ENCODE measurements at places on chromosomes 13 and 19.

- DNase-seq: peak; percentile 37
Observed at GRCh38 chr19:1028062-1028926, 1.9 kb downstream of the CNN2 start.

DNA sequence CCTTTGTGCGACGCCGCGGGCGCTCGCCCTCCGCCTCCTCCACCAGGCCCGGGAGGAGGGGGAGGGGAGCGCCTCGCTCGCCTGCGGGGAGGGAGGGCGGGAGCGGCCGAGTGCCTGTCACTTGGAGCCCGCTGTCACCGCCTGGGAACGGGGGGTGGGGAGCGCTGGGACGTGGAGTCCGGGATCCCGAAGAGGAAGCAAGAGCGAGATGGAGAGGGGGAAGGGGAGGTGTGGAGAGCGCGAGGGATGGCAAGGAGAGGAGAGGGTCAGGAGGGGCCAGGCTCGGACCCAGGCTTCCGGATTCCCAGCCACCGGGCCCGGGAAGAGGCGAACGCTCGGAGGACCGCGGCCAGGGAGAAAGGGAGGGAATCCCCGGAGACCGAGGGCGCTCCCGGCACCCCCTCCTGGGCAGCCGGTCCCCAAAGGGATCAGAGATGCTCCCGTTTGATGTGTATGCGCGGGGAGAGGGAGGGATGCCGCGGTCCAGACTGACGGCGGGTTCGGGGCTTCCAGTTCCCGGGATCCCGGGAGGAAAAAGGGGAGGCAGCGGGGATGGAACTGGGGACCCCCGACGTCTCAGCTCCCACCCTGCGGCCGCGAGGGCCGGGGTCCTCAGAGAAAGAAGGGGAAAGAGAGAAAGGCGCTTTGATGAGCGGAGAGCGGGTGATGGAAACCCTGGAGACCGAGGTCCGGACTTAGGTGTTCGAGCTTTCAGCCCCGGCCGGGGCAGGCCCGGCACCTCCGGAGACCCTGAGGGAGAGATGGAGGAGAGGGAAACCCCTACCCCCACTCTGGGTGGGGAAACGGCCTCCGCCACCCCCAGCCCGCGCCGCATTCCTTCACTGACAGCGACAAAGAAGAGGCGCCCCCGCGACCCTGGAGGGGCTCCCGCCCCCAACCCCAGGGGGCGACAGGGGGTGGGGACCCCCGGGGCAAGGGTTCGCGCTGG is 4.7 kb upstream of the DPF1 start:
- no peak for DNase-seq

DNA sequence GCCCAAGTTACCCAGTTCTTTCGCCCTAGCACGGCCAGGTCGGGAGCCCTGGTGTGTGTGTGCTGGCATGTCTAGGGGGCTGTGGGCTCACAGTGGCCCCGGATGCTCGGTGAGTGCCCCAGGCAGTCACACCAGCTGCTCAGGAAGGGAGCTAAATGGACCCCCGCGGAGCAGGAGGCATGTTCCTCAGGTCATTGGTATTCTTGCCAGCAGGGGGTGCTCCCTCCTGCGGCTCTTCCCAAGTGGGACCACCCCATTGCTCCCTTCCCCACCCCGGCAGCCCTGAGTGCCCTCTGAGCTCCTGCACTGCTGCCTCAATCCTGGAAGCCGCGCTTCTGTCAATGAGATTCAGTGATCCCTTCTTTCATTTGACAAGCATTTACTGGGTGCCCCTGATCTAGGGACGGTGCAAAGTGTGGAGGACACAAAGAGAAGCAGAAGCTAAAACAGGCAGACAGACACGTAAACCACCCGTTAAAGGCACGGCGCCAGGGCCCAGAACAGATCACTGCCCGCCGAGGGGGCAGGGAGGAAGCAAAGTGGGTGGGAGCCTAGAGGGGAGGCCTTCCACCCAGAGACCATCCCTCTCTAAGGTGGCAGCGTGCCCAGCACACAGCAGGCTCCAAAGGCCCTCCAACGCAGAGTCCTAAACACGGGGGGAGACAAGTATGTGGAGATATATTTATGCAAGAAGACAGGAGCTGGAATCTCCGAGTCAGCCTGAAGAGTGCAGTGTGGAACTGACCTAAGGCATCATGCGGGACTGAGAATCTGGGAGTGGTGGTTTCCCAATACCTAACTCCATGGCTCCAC is 5.2 kb upstream of the ADPRHL1 start:
- no peak for DNase-seq

DNA sequence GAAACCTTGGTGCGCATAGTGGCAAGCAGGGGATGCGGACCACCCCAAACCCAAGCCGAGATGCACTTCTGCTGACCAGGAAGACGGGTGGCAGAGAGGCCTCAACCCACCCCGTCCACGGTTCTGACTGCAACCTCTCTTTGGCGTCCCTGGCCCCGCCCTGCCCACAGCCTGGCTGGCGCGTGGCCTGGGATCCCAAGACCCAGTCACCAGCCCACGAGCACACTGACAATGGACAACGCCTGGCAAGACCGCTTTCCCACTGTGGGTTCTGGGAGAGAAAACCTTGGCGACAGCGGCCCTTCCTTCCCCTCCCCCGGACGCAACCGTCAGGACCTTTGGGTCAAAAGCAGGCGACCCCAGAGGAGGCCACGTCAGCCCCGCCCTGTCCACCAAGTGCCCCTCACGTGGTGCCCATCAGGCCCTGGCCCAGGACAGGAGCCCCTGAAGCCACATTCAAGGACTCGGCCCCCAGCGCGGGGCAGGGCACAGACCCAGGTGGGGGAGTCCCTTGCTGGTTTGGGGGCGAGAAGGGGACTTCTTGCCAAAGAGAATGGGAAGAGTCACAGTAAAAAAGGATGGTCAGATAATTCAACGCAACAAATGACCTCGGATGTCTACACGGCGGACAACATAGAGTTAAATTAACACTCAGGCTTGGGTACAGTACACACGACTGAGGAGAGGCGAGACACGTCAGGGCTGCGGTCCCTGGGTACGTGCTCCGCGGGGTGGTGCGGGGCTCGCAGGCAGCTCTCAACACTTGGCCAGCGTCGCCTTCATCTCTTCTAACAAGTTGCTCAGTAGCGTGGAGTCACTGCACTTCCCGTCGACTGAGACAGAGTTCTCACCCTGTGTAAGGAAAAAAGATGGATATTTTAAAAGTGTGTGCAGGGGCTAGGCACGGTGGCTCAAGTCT is 5.0 kb downstream of the IZUMO4 start:
- no peak for DNase-seq

GRCh38 chr13:44112700-44113329 is 233.1 kb downstream of the LACC1 start:
- no peak for DNase-seq

DNA sequence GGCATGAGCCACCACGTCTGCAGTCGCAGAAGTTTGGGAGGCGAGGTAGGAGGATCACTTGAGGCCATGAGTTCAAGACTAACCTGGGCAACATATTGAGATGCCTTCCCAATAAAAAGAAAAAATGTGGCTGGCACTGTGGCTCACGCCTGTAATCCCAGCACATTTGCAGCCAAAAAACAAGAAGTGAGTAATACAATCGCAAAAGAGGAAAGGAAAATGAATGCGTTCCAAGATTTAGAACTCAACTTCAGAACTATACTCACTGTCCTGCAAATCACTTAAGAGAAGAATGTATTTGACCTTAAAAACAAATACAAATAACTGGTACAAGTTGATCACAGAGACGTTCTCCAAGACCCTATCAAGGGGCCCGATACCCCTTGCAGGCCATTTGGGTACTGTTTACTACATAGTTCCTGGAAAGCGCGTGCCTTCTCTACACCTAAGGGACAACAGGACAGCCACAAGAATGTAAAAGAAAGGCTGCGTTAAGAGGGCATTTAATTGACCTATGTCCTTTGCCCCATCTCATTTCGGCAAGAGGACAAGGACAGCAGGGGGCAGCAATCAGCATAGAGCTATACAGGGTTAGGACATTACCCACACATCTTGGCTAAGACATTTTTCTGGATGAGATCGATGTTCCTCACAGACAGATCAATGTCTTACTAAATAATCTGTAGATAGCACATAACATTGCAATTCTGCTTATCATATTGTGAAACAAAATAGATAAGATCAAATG is 41.3 kb downstream of the FLT3 start:
- no peak for DNase-seq

DNA sequence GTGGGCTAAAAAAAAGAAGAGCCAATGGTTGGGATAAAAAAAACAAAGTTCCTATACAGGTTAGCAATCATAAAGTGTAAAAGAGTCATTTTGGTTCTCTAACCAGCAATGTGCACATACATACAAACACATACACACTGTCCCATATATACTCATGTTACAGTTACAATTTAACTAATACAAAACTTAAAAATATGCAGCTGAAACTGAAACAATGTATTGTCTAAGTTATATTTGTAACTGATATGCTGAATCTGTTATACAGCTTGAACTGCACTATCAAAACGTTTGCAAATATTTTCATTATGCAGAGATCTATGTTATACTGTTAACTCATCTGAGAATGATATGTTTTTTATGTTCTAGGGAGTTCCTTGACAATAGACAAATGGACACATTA is 173.7 kb downstream of the KLF12 start:
- no peak for DNase-seq

DNA sequence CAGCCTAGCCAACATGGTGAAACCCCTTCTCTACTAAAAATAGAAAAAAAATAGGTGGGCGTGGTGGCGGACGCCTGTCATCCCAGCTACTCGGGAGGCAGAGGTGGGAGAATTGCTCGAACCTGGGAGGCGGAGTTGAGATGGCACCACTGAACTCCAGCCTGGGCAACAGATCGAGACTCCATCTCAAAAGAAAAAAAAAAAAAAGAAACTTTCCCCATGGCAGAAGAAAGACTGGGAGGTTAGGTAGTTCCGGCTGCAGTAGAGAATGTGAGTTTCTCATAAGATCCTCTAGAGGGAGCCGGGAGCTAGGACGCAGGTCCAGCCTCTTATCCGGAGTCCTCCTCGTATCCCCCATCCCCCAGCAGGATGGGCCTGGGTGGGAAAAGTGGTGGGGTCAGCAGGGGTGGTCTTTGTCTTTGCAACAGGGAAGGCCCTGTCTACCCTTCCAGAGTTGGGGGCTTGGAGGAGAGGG is 13.2 kb upstream of the CREB3L3 start:
- DNase-seq: no peak

GRCh38 chr19:29294343-29294811 is 81.4 kb upstream of the UQCRFS1 start:
- DNase-seq: no peak

- no peak for DNase-seq
Observed at GRCh38 chr13:72504131-72504841, 223.1 kb downstream of the MZT1 start.

DNA sequence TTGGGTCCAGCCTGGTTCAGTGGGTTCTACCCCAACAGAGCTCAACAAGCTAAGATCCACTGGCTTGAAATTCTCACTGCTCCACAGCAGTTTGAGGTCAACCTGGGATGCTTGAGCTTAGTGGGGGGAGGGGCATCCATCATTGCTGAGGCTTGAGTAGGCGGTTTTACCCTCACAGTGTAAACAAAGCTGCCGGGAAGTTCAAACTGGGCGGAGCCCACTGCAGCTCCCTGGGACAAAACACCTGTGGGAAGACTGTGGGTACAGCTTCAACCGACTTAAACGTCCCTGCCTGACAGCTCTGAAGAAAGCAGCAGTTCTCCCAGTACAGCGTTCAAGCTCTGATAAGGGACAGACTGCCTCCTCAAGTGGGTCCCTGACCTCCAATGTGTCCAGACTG is 1161.9 kb downstream of the UQCRFS1 start:
- DNase-seq: no peak

GRCh38 chr13:95368998-95369397 is 67.7 kb upstream of the ABCC4 start:
- DNase-seq: no peak

- no peak for DNase-seq
Observed at GRCh38 chr13:43676320-43676719, 110.5 kb downstream of the ENOX1 start.

GRCh38 chr13:30437177-30437576 is 14.9 kb downstream of the UBE2L5 start:
- no peak for DNase-seq

DNA sequence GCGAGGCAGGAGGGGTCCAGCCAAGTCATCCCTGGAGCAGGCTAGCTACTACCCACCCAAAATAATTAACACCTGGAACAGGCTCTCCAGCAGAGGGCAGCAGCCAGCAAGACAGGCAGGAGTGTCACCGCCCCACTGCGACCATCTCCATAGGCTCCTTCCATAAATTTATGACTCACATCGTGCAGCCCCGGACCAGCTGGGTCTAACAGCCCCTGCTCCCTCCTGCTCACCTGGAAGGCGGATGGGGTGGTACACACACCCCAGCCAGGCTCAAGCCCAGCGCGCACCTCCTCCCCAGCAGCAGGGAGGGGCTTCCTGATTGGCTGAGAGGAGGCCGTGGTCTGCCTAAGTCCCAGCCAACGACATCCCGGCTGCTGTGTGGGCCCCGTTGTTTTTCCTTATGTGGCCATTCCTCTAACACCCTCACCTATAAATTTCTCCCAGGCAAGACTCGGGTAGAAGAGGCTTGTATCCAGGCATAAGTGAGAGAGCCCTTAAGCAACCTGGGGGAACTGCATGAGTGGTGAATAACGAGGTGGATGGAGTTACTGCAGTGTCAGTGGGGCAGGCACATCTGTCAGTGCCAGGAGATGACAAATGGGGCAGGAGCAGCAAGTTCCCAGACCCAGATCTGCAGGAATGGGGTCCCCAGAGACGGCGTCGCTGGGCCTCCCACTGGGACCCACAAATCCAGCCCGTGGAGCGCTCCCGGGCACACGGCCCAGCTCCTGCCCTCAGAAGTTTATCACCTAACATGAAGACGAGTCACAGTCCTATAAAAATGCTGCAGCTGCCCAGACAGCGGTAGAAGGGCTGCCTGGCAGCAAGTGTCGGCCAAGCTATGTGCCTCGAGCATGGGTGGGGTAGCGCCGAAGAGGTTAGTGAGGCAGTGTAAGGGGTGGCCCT is 43.1 kb downstream of the CEBPG start:
- DNase-seq: peak; percentile 46

DNA sequence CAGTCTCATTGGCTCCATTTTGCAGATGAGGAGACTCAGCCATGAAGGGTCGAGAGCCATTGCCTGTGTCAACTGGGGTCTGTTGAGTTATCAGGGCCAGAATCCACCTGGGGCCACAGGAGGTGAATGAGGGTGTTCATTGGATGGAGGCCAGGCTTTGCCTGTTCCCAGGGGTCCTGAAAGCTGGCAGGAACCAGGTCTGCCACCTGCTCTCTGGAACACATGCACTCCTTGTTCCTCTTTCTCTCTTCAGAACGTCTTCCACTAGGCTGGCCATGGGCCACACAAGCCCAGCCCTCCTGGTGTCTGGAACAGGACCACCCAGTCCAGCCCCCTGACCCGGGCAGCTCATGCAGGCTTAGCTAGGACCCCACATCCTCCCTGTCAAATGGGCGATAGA is 21.1 kb downstream of the PPP1R37 start:
- DNase-seq: no peak

DNA sequence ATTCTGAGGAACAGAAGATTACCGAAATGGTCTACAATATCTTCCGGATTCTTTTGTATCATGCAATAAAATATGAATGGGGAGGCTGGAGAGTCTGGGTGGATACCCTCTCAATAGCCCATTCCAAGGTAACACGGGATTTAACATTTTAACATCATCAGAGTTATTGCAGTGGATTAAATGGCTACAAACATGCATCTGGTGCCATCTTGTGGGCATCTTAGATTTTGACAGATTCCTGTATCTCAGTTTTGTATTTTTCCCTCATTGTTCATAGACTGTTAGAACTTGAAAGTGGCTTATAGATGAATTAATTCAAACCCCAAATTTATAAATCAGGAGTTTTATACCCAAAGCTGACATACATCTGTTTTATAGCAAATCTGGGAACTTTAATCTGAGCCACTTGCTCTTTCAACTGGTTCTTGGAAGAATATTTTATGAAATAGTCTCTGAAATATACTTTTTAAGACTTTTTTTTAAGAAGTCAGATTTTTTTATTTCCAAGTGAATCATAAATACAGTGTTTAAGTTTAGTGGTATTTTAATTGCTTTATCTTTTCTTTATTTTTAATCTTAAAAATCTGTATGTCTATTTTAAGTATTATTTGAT is 215.2 kb downstream of the NBEA start:
- no peak for DNase-seq
